SIG-M5 (cell line): ENCODE measurements at places on chromosomes 1 and 21.

- DNase-seq, result no peak
These were observed 79.1 kb downstream of the CDC7 start for GRCh38 chr1:91579658-91580228.

DNA sequence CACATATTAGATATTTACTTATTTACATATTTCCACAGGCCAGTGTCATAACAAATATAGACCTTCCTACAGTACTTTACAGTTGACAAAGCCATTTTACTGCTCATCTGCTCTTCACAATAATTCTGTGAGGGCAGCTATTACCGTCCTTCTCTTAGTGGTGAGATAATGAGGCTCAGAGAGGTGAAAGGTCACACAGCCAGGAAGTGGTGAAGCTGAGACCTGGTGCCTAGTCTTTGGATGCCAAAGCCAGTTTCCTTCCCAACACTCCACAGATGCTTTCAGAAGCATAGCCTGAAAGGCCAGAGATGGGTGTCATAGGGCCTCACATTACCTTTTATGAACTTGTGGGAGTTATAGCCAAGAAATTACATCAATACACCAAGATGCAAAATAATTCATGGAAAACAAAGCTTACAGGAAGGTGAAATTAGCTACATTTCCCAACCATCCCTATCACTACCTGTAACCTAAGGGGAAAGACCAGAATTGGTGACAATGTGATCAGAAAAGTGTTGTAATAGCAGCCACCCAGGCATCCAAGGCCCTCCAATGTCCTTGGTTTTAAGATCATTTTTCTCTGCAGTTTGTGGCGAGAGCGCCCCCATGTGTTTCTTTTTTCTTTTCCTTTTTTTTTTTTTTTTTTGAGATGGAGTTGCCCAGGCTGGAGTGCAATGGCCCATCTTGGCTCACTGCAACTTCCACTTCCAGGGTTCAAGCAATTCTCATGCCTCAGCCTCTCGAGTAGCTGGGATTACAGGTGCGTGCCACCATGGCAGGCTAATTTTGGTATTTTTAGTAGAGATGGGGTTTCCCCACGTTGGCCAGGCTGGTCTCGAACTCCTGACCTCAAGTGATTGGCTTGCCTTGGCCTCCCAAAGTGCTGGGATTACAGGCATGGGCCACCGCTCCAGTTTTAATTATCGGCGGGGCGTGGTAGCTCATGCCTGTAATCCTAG is 26.5 kb upstream of the RPL11 start:
- no peak for DNase-seq

GRCh38 chr1:220321758-220322157 is 49.5 kb upstream of the RAB3GAP2 start:
- DNase-seq, result no peak

DNA sequence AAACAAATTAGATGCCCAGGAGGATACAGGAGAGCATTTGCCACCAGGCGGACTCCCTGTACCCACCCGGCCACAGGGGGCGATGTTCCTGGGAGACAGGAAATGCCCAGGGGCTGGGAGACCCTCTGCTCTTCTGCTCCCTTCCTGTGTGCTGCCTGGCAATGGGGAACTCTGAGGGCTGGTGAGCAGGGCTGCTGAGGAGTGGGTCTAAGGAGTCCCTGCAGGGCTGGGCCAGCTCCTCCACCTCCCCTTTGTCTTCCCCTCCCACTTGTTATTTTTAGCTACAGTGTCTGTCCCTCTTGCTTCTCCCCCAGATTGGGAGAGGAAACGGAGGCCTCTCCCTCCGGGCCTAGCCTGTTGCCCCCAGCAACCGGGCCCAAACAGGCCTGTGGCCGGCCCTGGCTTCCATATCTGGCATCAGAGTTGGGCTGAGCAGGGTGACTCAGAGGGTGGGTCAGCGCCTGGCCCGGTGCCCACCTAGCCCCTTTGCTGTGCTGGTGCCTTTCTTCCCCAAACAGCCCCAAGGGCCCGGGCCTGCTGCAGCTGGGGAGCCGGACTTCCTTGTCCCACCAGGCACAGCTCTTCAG is 11.6 kb downstream of the LMNA start:
- DNase-seq, result peak; percentile 90

- no peak for DNase-seq
These were observed 15.5 kb upstream of the HMGB4 start for GRCh38 chr1:33848205-33848937.

DNA sequence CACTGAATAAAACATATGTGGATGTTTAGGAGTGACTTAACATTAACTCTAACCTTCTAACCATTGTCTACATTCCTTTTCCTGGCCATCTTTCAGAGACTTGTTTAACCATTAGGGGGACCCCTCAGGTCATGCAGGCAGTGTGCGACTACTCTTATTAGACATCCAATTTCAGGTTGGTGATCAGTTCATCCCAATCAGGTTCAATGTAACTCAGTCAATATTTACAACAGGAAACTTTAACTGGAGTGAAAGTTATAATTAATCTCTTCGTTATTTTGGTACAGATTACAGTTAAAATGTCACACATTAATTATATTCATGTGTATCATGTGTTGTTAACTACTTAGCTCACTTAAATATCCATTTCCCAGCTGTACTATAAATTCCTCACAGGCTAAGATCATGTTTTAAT is 68.8 kb upstream of the RGS1 start:
- no peak for DNase-seq

DNA sequence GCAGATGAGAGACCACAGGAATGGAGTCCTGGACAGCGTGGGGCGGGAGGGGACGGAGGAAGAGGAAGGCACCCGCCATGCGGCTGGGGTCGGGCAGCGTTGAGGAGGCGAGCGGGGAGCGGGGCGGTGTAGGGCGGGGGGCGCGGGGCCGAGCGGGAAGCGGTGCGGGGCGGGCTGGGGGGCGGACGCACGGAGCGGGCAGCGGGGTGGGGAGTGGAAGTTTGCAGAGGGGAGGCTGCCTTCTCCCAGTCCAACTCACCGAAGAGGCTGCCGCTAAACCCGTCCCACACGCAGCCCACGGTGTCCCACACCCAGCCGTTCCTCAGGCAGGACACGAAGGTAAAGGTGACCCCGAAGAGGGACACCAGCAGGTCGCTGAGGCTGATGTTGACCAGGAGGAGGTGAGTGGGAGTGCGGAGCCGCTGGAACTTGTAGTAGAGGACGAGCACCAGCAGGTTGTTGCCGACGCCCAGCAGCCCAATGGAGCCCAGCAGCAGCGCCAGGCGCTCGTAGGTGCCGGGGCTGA is 483 bp downstream of the CHML start:
- DNase-seq, result no peak

DNA sequence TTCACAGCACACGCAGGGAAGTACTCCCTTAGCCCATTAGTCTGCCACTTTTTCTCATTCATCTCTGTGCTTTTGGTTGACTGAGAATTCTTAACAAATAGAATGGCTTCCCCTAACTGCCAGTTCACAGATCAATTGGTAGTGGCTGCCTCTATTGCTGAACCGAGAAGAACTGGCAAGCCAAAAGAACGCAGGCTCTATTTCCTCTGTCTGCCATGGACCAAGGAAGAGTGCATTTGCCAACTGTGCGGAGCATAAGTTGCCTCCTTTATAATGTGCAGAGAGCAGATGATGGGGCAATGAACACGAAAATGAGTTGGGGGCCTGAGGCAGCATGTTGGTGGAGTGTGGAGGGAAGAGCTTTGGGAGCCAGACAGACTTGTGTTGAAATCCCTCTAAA is 483.1 kb upstream of the CAMK1G start:
- no peak for DNase-seq

DNA sequence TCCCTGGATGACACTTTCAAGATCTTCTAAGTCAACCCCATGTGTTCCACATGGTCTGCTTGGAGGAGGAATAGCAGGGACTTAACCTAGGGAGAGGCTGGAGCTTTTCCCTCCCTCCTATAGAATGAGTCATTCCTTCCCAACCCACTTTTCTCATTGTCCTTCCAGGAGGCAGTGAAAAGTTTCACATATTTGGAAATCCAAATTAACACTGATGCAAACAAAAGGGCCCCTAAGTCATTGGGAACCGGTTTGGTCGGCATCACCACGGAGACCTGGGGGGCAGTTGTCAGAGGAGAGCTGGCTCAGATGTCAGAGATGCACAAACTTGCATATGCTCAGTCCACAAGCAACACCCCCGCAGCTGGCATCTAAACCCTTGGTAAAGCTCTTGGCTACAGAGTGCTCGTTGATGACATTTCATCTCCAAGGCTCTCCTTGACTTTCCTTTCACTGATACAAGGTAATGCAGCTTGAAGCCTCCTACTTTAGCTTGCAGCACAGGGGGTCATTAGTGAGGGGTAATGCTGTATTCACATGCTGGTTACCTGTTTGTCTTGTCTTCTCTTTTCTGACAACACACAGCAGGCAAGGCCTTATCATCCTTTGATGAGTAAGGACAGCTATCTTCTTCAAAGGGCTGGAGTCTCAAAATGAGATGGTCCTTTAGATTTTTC is 12.3 kb upstream of the LRRC8D start:
- no peak for DNase-seq

DNA sequence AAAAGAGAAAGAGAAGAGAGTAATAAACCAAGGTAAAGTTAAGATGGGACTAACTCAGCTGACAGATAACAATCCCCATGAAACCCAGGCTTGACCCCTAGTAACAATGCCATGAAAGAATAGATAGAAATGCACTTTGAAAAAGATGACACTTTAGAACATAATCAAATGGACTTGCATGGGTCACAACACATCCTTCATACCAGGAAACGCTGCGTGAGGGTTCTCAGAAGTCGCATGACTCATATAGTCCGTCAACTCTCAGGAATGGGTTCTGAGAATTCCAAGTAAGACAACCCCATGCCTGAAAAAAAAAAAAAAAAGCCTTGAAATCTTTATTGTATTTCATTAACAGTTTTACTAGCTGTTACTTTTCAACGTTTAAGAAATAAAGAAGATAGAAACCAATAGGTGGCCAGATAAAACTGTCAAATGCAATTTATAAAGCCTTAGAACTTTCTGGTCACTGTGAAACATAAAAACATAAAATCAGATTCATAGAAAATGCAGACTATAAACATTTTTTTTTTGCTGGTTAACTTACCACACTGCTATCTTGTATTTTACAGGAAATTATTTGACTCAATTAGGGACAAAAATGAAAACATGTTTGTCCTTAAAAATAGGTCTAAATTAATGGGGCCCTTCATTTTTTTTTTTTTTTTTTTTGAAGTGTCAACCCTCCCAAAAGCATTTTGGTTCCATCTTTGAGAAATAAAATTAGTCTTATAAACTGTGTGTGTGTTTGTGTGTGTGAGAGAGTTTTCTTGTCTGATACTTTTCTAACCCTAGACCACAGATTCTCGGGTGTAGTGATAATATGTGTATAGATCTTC is 202.1 kb downstream of the NCAM2 start:
- no peak for DNase-seq

- DNase-seq, result no peak
These were observed 21.1 kb upstream of the PDE9A start for GRCh38 chr21:42632336-42632751.

DNA sequence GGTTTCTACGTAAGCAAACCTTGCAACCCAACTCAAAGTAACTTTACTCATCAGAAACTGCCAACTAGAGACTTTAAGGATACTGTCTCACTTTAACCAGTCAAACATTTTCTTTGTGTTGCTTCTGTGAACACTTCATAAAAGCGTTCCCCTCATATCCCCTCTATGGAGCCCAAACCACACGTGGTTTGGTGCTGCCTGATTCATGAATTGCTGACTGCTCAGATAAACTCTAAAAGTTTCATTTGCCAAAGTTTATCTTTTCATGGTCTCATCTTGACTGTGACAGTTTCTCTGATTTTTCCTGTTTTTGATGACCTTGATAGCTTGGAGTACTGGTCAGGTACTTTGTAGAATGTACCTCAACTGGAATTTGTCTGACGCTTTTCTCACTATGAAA is 14.6 kb upstream of the RWDD3 start:
- no peak for DNase-seq

- no peak for DNase-seq
These were observed 798 bp downstream of the PMF1 start for GRCh38 chr1:156213644-156213966.

- DNase-seq, result no peak
These were observed 30.3 kb downstream of the INTS7 start for GRCh38 chr1:212004895-212005608.

GRCh38 chr1:171754353-171754705 is 12.5 kb upstream of the VAMP4 start:
- DNase-seq, result no peak

GRCh38 chr1:164613176-164613575 is 54.2 kb downstream of the PBX1 start:
- DNase-seq, result no peak

DNA sequence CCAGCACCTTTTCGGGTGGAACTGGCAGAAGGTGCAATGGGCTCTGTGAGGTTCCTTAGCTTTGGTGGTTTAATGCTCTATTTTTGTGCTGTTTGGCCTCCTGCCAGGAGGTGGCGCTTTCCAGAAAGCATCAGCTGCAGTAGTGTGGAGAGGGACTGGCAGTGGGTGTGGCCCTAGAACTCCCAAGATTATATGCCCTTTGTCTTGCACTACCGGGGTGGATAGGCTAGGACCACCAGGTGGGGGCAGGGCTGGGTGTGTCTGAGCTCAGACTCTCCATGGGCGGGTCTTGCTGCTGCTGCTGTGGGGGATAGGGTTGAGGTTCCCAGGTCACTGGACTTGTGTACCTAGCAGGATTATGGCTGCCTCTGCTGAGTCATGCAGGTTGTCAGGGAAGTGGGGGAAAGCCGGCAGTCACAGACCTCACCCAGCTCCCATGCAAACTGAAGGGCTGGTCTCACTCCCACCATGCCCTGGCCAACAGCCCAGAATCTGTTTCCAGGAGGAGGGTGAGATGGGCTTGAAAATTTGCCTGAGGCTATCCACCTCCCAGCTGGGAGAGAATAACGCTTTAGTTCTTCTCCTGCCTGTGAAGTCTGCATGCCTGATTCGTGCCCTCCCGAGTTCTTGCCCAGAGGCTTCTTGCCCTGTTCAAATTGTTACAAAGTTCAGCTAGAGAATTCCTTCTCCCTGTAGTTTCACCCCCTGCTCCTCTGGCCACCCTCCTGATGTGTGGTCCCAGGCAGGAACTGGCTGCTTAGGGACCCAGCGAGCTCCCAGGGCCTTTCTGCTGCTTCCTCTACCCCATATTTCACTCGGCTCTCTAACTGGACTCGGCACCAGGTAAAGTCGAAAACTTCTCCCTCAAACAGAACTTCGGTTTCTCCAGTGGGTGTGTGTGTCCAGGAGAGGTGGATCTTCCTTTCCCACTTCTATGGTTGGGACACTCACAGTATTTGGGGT is 76.5 kb upstream of the BTG3 start:
- no peak for DNase-seq

DNA sequence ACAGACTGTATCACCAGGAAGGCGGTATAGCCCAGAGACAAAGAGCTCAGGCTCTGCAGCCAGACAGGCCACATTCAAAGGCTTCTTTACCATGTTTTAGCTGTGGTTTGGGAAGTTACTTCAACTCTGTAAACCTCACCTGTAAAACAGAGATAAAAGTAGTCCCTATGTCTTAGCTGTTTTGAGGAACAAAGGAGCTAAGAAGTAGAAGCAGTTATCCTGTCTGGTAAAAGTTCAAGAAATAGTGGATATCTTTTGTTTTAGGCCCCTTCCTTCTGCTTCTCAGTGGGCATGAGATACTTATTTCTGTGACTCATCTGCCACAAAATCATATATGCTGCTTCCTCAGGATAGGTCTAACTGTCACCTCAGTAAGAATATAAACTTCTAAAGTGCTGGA is 6.5 kb downstream of the CD34 start:
- no peak for DNase-seq

- no peak for DNase-seq
These were observed 595.0 kb downstream of the NEGR1 start for GRCh38 chr1:71687376-71687775.
